Renal cortex interstitium (tissue), 15 donors: ENCODE measurements at places on chromosomes 1 and 21.
A peak's percentile ranks its signal among the peaks of the same experiment; 100 is the strongest.

DNA sequence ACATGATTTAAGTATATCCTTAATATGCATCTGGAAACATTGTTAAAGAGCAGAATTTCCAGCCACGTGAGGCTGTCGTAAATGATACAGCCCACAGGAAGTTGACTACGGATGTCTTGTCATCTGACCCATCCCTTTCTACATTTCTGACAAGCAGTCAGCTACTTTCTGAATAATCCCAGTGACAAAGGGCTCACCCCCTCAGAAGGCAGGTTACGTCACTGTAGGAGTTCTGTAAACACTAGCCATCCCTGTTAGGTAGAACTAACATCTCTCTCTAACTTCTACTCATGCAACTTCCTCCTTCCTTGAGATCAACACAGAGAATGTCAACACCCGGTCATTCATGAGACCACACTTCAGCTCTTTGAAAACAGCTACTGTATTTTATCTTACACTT, 259.2 kb downstream of the GREM2 start:
- no peak for DNase-seq

- DNase-seq, result no peak
Observed at GRCh38 chr1:106378261-106378660, 678.2 kb upstream of the PRMT6 start.

DNA sequence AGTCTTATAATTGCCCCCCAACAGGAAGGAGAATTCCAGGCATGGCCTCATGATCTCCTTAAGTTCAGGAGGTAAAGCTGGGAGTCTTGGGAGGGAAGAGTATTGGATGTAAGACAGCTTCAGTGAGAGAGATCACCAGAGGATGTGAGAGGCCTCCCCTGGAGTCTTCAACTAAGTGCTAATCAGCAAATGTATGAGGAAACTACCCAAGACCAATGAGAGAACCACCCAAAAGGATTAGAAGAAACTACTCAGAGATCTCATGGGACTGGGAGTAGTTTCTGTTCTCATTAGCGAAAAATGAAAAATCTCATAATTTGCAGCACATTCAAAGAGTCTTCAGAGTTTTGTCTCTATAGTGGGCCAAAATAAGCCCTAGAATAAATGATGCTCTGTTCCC, 36.6 kb upstream of the WNT2B start:
- no peak for DNase-seq

DNA sequence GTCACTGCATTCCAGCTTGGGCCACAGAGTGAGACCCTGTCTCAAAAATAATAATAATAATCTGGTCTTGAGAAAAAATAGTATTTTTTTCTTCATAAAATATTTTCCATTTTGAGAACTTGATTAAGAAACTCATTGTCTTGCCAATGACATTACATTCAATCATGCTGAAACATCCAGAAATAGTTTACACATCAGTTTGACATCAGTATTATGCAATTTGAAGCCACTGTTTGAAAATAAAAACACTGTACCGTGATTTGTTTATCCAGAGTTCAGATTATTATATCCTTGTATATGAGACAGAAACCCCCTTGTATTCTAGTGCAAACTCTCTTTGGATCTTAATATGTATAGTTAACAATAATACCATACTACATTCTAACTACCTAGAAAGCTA, 6.9 kb downstream of the FMO2 start:
- DNase-seq, result no peak

GRCh38 chr1:228515200-228515834, 28.1 kb downstream of the RNF187 start:
- DNase-seq, result peak; percentile 17

DNA sequence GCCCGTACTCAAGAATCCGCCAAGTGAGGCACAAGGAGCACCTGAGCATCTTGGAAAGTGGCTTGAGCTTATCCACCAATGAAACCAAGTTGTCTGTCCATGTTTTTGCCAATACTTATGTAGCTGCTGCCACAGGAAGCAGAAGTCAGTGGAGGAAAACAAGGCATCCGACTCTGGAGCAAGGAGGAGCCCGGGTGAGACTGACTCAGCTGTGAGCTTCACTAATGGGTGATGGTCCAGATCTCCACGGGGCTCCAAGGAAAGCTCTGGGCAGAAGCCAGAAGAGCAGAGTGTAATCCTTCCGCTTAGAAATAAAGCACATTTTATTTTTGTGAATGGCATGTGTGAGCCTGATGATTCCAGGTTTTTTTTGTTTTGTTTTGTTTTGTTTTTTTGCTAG, 12.3 kb upstream of the SSR2 start:
- DNase-seq, result no peak

DNA sequence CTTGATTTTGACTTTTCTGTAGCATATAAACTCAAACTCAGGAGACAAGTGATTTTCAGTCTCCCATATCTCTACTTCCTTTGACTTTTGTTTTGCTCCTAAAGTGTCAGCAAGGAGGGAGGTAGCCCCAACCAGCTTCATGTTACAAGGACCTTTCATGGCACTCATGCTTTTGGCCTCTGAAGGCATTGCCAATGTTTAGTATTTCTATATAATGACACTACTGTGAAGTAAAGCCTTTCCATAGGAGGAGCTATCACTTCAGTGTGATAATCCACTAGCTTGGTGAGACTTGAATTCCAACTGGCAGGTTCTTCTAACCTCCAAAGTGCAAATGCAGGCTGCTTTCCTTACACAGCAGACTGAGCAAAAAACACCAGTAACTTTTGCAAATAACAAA, 14.4 kb downstream of the COLGALT2 start:
- no peak for DNase-seq
